ENCODE measurements at places on chromosomes 6 and 20. TPM values are rescaled to one million over a fixed set of nuclear protein-coding genes. Genes with fewer than 3 reads are reported as not detected.

DNA sequence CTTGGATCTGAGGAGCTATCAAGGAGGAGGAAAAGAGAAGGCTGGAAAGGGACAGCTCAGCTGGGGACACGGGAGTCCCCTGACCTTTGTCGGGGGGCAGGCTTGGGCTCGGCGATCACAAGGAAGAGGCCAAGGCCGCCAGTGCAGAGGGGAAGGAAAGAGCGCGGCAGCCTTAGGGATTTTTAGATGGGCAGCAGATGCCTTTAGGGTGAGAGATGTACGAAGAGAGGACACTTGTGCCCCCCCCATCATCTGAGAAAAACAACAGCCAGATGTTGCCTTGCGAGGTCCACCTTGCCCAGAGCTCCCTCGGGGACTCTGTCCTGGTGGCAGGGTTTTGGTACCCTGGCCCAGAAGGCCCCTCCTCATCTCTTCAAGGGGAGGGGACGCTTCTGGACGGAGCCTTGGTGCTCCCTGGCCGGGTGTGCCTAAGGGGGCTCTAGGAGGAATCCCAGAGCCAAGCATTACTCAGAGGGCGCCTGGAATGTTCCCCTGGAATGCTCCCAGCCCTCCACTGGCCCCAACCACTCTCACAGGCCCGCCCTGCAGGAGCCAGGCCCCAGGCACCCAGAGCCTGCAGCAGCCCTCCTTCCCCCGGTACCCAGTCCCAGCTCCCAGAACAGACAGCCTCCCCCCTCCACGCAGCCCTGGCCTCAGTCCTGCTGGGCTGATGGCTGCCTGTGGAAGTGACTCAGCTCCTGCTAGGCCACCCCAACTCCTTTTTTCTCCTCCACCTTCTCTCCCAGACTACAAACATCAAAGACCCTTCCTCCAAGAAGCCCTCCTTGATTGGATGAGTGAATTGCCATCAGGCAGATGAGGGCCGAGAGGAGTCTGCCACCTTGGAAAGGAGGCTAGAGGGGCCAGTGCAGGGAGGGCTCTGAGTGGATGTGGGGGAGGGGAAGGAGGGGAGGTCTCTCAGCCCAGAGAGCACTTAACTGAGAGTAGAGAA is 1.8 kb downstream of the ADAM33 start:
- DNase-seq = peak; percentile 76
- H3K4me1 ChIP-seq = peaks cover 48% of the 10 kb centered on the region
- H3K27ac ChIP-seq = peak overlapping the region; percentile 78
- peaks cover 3% of the 10 kb centered on the region for H3K27me3 ChIP-seq

DNA sequence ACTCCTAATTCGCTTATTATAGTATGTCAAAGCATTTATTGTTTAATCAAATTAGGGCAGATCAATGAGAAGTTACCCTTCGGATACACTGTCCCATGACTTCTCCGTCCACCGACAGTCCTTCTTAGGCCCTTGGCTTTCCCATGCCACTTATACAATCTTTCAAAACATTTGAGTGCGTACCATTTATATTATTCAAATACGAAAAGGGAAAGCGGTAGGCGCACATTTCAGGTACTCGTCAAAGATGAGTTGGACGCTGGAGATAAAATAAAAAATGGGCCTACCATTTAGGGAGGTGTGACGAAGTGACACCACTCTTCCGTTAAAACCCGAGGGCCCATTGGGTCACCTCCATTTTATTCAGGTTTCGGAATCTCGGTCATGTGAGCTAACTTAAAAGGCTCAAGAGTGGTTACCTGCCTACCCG is 542 bp upstream of the AFG1L start:
- peak overlapping the region; percentile 67 for H3K4me3 ChIP-seq
- no peaks in the 10 kb centered on the region for H3K27me3 ChIP-seq
- H3K27ac ChIP-seq = peak overlapping the region; percentile 89
- H3K36me3 ChIP-seq = no peaks in the 10 kb centered on the region

DNA sequence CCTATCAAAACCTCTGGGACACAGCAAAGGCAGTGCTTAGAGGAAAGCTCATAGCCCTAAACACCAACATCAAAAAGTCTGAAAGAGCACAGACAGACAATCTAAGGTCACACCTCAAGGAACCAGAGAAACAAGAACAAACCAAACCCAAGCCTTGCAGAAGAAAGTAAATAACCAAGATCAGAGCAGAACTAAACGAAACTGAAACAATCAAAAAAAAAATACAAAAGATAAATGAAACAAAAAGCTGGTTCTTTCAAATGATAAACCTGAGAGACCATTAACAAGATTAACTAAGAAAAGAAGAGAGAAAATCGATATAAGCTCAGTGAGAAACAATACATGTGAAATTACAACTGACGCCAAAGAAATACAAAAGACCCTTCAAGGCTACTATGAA is 34.8 kb upstream of the RUNX2 start:
- no peak overlapping the region for H3K27ac ChIP-seq
- H3K36me3 ChIP-seq = no peaks in the 10 kb centered on the region
- no peaks in the 10 kb centered on the region for H3K27me3 ChIP-seq
- H3K4me1 ChIP-seq = no peaks in the 10 kb centered on the region

- no peak overlapping the region for H3K4me3 ChIP-seq
- H3K27ac ChIP-seq = peak overlapping the region; percentile 95
- no peaks in the 10 kb centered on the region for H3K27me3 ChIP-seq
- no peak for DNase-seq
- H3K36me3 ChIP-seq = no peaks in the 10 kb centered on the region
- H3K4me1 ChIP-seq = peaks cover 86% of the 10 kb centered on the region
These were observed 18.4 kb downstream of the PKIG start for GRCh38 chr20:44600758-44601201.

GRCh38 chr6:44001318-44002066 is 125.8 kb downstream of the MRPL14 start:
- no peak overlapping the region for H3K27ac ChIP-seq
- H3K36me3 ChIP-seq = no peaks in the 10 kb centered on the region
- H3K4me3 ChIP-seq = no peak overlapping the region
- no peaks in the 10 kb centered on the region for H3K27me3 ChIP-seq
- H3K4me1 ChIP-seq = no peaks in the 10 kb centered on the region

GPLD1 gene
- total RNA-seq = 0.33 TPM

- no peak overlapping the region for H3K4me3 ChIP-seq
- peaks cover 26% of the 10 kb centered on the region for H3K4me1 ChIP-seq
- no peak overlapping the region for H3K27ac ChIP-seq
- H3K36me3 ChIP-seq = no peaks in the 10 kb centered on the region
These were observed 3.6 kb downstream of the SULF2 start for GRCh38 chr20:47781632-47782031.

- H3K4me1 ChIP-seq = no peaks in the 10 kb centered on the region
- no peak overlapping the region for H3K4me3 ChIP-seq
- DNase-seq = no peak
- no peaks in the 10 kb centered on the region for H3K27me3 ChIP-seq
These were observed 116.7 kb upstream of the FAM184A start for GRCh38 chr6:119195204-119195603.

- DNase-seq = no peak
- no peaks in the 10 kb centered on the region for H3K27me3 ChIP-seq
- no peak overlapping the region for H3K4me3 ChIP-seq
- H3K36me3 ChIP-seq = no peaks in the 10 kb centered on the region
- no peak overlapping the region for H3K27ac ChIP-seq
These were observed 9.1 kb upstream of the SLC22A16 start for GRCh38 chr6:110485491-110485890.

DNA sequence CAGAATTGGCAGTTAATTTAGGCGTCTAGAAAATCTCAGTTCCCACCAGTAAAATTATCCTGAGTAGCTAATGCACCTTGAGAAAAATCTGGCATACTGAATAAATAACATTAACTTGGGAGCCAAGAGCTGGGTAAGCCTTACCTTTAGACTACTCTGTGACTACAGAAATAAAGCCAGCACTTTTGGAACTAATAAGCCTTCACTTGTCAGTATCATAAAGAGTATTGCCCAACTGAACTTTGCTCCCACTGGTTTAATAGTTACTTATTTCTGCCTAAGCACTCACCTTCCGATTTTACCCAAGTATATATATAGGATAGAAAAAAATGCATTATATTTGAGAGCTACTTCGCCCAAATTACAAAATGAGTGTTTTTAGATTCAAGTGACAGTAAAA is 10.7 kb downstream of the FAM8A1 start:
- DNase-seq = no peak
- no peak overlapping the region for H3K27ac ChIP-seq
- no peak overlapping the region for H3K4me3 ChIP-seq
- no peaks in the 10 kb centered on the region for H3K4me1 ChIP-seq

DNA sequence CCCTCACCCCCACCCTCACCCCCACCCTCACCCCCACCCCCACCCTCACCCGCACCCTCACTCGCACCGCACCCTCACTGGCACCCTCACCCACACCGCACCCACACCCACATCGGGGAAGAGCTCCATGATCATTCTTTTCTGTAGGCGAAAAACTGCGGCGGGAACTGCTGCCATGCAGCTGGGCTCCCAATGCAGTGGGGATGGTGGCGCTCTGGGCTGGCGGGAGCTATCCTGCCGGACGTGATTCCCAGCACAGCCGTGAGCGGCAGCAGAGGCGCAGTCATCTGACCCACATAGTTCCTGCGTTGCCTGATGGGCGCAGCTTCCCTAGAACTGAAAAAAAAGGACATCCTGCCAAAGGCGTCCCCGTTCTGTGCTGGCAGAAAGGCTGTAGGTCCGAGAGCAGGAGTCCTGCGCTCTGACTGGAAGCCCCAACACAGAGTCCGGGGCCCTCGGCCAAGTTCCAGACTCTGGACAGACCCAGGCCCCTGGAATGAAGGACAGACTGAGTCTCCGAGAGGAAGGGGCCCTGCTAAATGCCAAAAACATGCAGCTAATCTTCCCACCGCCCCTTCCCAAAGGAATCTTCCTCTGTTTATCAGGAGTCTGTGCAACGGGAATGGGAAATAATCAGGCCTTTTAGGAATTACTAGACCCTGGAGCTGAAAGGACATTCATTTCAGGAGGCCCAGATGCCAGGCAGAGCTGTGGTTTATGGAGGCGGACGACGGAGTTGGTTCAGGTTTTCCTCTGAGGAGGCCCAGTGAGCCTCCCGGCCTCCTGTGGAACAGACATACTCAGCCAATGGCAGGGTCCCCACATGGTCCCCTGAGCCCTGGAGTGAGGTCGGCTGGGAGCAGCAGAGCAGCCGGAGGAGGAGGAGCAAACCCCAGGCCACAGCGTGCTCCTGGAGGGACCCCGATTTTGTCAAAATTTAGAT is 14.1 kb upstream of the TCFL5 start:
- peaks cover 10% of the 10 kb centered on the region for H3K36me3 ChIP-seq
- no peak overlapping the region for H3K4me3 ChIP-seq
- H3K27me3 ChIP-seq = no peaks in the 10 kb centered on the region
- H3K4me1 ChIP-seq = peaks cover 23% of the 10 kb centered on the region
- H3K27ac ChIP-seq = peak overlapping the region; percentile 75

DNA sequence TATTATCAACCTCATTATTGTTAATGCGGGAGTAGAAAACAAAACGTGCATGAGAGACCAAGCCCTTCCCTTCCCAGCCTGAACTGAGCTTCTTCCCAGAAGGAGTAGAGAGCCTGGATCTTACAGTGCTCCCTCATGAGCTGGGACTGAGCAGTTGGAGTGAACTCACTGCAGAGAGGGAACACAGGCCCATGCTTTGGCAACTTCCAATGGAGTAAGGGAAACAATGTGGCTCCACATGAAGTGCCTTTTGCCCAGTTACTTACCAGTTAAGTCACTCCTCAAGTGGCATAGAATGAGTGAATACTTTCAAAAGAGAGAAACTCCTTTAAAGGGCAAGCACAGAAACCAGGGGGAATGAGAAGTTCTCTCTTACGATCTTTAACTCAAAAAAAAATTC is 12.4 kb downstream of the FHL5 start:
- no peaks in the 10 kb centered on the region for H3K4me1 ChIP-seq
- no peak overlapping the region for H3K4me3 ChIP-seq

TMEM200A gene
- total RNA-seq = not detected

DNA sequence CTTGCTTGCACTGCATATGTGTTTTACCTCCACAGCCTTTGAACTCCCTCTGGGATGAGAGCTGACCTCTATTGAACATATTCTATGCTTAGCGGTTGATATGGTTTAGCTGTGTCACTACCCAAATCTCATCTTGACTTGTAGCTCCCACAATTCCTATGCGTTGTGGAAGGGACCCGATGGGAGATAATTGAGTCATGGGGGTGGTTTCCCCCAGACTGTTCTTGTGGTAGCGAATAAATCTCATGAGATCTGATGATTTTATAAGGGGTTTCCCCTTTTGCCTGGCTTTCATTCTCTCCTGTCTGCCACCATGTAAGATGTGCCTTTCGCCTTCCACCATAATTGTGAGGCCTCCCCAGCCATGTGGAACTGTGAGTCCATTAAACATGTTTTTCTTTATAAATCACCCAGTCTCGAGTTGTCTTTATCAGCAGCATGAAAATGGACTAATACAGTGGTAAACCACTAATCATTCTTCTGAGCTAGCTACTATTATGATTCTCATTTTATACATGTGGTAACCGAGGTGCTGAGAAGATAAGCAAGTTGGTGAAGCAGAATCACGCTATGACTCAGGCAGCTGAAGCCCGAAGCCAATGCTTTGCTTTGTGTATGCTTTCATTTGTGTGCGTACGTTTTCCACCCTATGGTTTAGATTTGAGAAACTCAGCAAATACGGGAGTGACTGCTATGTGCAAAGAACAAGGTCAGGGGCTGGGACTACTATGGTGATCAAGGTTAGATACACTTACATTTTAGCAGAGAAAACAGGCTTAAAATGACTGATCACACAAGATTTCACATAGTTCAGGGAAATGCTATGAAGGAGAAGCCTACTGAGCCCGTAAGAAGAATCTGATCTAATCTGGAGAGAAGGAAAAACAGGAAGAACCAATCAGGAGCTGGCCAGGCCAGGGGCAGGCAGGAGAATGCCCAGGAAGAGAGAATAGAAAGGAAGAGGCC is 363.5 kb downstream of the ESR1 start:
- H3K36me3 ChIP-seq = peaks cover 20% of the 10 kb centered on the region
- peaks cover 25% of the 10 kb centered on the region for H3K4me1 ChIP-seq
- no peak overlapping the region for H3K4me3 ChIP-seq
- DNase-seq = no peak

DNA sequence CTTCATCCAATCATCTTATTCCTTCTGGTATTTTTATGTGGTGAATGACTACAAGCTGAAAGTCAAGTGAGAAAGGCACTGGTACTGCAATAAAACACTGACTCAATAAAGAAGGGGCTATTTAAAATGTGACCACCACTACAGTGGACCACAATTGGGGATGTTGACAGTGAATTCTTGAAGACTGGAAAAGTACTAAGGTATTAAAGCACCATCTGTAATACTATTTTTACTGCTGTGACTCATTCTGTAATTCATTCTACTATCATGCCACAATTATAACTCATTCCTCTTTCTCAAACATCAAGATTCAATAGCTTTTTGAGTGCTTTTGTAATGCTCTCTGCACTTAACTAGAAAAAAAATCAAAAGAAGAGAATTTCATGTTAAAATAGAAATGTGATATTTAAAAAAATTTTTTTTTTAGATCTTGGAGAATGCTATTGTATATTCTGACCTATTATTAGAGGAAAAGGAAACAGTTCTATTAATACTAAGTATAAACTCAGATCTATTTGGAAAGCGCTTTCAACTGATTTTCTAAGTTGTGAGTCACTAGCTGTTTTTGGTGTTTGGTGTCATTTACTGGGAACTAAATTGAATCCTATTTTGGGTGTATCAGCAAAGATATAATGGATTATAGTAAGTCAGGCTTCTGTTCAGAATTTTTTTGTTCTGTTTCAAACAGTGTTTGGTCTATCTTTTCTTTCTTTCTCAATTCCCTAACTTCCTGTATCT is 104.7 kb upstream of the TMEM170B start:
- peak overlapping the region; percentile 57 for H3K27ac ChIP-seq
- no peak for DNase-seq
